ENCODE measurements at places on chromosomes 7 and 10.

DNA sequence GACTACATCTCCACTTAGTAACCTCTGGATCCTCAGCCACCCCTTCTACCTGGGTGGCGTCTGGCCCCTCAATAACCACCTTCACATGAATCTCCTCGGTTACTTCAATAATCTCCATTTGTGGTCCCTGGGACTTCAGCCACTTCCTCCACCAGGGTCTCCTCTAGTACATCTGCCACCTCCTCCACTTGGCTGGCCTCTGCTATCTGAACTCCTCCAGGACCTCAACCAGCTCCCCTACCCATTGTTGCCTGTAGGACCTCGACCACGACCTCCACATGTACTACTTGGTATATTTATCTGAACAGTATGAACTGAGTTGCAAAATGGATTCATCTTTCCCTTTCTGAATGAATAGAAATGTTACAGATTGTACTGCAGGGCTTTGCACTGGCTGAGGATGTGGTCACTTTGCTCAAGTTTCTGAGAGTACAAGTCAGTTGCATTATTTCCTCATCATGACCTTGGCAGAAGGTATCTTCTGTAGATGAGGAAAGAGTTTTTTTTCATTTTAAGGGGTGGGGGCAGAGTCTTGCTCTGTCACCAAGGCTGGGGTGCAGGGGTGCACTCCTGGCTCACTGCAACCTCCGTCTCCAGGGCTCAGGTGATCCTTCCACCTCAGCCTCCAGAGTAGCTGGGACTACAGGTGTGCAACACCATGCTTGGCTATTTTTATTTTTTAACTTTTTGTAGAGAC, 36.0 kb downstream of the MAT1A start:
- DNase-seq = no peak

- DNase-seq = no peak
These were observed 96.8 kb downstream of the PPP1R3C start for GRCh38 chr10:91536111-91536510.

GRCh38 chr7:116028787-116029186, 1.8 kb downstream of the TFEC start:
- DNase-seq = no peak

DNA sequence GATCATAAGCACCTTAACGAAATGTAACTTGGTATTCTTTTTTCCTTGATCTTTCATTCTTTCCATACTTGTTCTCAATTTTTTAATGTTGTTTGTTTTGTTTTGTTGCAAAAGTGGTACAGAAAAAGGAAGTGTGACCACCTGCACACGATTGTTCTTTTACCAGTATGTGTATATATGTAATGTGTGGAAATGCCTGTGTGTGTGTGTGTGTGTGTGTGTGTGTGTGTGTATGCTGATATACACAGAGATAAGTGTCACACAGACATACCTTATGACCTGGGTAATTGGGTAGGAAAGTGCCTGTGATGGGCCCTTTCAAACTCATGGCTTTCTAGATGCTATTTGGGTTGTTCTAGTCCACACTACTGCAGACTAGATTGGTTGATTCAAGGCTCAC, 14.0 kb downstream of the INHBA start:
- no peak for DNase-seq

GRCh38 chr7:39186131-39186530, 208.4 kb downstream of the POU6F2 start:
- no peak for DNase-seq

- DNase-seq = peak; percentile 42
These were observed 29.1 kb upstream of the CALD1 start for GRCh38 chr7:134750083-134751062.

DNA sequence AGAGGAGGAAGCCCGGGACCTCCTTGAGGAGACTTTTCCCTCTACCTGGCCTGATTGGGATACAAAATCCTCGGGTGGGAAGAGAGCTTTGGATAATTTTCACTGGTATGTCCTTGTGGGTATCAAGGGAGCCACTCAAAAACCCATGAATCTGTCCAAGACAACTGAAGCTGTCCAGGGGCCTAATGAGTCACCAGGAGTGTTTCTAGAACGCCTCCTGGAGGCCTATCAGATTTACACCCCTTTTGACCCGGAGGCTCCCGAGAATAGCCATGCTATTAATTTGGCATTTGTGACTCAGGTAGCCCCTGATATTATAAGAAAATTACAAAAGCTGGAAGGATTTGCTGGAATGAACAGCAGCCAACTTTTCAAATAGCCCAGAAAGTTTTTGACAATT, 38.6 kb downstream of the ZNF25 start:
- DNase-seq = no peak

- DNase-seq = no peak
These were observed 27.6 kb upstream of the MKRN1 start for GRCh38 chr7:140506788-140507464.

DNA sequence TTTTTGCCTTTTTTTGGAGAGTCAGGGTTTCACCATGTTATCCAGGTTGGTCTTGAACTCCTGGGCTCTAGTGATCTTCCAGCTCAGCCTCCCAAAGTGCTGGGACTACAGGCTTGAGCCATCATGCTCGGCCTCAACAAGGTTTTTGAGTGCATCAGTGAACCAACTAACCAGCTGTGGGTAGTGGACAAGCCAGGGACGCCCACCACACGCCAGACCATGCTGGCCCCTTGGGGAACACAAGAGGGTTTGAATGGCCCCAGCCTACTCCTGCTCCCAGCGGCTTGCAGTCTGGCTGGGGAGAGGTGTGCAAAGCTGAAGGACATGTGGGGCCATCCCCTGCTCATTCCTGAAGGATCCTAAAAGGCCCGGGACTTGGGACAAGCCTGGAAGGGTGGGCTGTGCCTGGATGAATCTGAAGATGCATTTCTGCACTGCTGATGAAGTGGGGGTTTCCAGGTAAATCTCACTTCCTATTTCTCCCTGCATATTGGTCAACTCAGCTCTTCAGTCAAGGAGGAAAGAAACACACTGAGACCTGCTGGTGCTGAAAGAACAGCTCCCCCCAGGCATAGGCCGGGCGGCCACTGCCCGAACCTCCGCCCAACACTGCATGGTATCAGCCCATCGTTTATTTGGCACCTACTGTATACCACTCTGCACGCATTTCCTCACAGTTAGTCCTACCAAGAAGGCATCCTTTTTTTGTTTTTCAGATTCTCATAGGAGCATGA, 6.9 kb downstream of the MMD2 start:
- no peak for DNase-seq

- DNase-seq = no peak
These were observed 21.8 kb upstream of the NDUFA5 start for GRCh38 chr7:123579416-123579815.

- DNase-seq = no peak
These were observed 34.6 kb downstream of the ZEB1 start for GRCh38 chr10:31353574-31353973.

GRCh38 chr7:132269718-132270117, 306.6 kb downstream of the PLXNA4 start:
- no peak for DNase-seq

- DNase-seq = no peak
These were observed 48.3 kb downstream of the BAIAP2L1 start for GRCh38 chr7:98352621-98353020.

- DNase-seq = no peak
These were observed 334.0 kb upstream of the LRRTM3 start for GRCh38 chr10:66591865-66592264.
